ENCODE measurements at places on chromosomes 11 and 22.

- no peak for DNase-seq
Measured at GRCh38 chr22:29704528-29705285, 15.1 kb upstream of the CABP7 start.

- DNase-seq: no peak
Measured at GRCh38 chr22:32761251-32761903, 40.1 kb upstream of the TIMP3 start.

DNA sequence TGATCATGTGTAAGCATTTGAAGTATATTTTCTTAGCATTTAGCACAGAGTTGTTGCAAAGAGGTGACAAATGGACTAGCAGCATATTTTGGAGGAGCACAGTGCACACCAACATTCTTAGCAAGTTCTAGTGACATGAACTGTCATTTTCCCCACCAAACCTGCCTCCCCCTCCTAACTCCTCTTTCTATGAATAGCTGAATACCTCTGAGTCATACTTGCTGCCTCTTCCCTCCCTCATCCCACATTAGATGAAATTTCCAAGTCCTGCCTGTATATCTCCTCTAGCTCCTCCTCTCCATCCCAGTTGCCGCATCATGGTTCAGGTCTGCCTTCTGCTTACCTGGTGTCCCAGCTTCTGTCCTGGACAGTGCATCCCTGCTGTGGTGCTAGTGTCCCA is 7.2 kb downstream of the OSBP2 start:
- no peak for DNase-seq

- no peak for DNase-seq
Measured at GRCh38 chr22:20588843-20589581, 81.6 kb downstream of the MED15 start.

GRCh38 chr11:68775951-68776388 is 24.6 kb upstream of the TESMIN start:
- DNase-seq: no peak

DNA sequence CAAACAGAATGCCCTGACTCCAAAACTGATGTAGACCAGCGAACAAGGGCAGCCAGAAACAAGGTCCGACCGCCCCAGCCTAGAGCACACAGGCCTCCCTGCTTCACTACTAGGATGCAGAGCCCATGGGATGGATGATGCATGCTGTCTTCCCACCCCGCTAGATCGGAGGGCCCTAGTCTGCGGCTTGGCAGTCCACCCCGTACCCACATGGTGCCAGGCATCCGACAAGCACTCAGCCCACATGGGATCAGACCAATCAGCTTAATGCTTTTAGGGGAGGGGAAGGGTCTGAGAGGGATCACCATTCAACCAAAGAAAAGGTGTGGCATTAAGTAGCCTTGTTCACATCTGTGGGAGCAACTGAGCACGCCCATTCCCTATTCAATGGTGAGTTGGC is 30.6 kb downstream of the PISD start:
- DNase-seq: no peak

DNA sequence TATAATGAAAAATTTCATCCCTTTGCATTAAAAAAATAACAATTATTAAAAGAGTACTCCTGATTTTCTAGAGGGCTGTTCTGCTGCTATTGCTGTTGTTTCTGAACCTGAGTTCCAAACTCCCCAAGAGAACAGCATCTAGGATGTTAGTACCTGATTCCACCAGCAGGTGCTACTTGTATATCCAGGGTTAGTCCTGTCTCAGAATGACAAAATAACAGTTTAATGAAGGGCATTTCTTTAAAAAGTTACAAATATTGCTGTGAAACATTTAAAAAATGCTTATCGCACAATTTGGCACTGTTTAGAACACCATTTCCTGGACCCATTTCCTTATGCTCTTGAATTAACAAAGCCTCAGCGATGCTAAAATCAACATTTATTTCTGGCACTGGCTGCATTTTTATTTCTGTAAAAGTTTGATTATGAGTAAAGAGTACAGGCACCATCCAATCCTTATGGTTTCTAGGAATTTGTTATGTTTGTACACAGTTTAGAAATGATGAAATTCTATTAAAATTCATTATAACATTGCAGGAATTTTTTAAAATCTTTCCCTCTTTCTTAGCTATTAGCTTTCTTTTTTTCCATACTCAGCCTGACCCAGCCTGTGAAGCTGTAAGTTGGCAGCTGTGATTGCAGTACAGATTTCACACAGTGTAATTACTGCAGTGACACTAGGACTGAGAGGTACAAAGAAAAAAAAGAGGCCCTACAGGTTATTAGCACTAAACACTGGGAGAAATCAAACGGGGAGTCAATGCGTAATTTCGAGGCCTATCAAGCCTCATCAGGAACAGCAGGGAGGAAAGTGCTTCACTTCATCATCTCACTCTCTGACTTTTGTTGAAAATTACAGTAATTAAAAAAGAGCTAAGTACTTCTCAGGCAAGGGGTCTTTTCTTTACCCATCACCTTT is 208.8 kb downstream of the DCDC1 start:
- DNase-seq: peak; percentile 95

- DNase-seq: no peak
Measured at GRCh38 chr22:27400811-27401210, 400.7 kb downstream of the MN1 start.

GRCh38 chr11:77167111-77167626 is 39.1 kb downstream of the MYO7A start:
- DNase-seq: no peak

DNA sequence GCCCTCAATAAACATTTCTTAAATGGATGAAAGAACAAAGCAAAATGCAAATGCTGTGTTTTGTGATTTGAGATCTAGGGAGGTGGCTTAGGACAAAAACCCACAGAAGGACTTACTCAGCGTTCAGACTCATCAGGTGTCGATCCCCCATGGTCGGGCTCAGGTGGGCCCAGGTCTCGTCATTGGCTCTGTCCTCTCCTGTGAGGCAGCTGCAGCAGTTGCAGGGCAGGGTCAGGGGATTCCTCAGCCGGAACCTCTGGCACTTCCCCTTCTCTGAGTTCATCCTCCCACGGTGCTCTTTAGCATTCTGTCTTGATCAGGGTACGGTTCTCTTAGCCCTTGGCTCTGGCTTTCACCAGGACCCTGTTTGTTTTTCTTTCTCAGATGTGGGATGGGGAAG is 14.0 kb upstream of the ACR start:
- no peak for DNase-seq

DNA sequence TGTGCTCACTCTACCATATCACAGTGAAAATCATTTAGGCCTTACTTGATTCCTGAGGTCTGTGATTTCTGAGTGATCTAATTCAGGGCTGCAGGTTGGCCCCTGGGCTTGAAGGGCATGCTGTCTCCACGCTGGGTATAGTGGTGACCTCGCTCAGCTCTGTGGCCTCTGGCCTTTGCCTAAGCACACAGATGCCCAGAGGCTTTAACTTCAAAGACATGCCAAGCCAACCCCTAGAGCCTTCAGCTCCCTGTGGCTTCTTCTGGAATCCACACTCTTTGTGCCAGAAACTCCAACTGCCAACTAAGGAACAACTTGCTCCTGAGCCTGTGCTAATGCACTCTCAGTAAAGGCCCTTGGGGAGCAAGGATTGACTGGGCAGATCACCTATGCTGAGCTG is 232.6 kb upstream of the MPPED2 start:
- DNase-seq: no peak

GRCh38 chr22:42202669-42203068 is 67.8 kb downstream of the TCF20 start:
- DNase-seq: no peak

- no peak for DNase-seq
Measured at GRCh38 chr11:37721485-37721884, 1123.4 kb upstream of the RAG2 start.

DNA sequence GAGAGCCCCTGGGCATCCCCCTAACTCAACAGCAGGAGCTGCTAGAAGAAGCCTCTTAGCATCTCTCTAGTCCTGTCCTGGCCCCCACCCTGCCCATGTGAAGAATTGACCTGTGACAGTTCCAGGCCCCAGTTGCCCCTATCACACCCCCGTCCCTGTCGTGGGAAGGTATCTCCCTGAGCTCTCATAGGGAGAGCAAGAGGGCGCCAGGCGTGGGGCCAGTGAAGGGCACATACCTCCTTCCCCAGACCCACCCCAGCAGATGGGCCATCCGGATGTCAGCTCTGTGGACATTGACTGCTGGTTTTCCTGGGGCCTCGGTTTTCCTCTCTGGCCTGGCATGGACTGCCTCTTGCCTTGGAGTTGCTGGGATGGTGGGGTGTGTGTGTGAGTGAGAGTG is 29.5 kb downstream of the CD82 start:
- no peak for DNase-seq

DNA sequence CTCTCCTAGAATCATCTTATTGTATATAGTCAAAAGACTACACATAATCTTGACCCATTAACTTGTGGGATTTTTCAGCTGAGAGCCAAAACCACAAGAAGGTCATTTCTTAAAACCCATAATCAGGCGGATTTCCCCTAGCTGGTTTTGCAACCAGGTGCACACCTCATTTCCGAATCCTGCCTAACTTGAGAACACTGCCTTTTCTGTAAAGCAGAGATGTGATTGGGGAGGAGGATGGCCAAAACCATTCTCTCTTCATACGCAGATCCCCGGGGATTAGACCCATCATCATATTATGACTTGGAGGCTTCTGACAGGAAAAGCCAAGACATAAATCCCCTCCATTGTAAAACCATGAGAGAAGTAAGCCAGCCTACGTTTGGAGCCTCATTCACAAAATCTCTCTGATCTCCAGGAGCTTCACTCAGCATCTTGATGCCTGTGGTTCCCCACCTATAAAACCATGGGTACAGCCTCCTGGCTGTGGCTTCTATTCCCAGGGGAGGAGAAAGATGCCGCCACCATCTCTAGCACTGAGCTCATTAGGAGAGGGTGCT is 191.3 kb downstream of the KIF18A start:
- DNase-seq: no peak

GRCh38 chr11:62487738-62488551 is 58.7 kb downstream of the AHNAK start:
- no peak for DNase-seq

- DNase-seq: no peak
Measured at GRCh38 chr22:45995405-45996101, 18.6 kb upstream of the WNT7B start.

- DNase-seq: no peak
Measured at GRCh38 chr11:86980086-86980796, 25.0 kb upstream of the FZD4 start.

GRCh38 chr11:95241681-95242081 is 10.7 kb upstream of the SESN3 start:
- DNase-seq: no peak

DNA sequence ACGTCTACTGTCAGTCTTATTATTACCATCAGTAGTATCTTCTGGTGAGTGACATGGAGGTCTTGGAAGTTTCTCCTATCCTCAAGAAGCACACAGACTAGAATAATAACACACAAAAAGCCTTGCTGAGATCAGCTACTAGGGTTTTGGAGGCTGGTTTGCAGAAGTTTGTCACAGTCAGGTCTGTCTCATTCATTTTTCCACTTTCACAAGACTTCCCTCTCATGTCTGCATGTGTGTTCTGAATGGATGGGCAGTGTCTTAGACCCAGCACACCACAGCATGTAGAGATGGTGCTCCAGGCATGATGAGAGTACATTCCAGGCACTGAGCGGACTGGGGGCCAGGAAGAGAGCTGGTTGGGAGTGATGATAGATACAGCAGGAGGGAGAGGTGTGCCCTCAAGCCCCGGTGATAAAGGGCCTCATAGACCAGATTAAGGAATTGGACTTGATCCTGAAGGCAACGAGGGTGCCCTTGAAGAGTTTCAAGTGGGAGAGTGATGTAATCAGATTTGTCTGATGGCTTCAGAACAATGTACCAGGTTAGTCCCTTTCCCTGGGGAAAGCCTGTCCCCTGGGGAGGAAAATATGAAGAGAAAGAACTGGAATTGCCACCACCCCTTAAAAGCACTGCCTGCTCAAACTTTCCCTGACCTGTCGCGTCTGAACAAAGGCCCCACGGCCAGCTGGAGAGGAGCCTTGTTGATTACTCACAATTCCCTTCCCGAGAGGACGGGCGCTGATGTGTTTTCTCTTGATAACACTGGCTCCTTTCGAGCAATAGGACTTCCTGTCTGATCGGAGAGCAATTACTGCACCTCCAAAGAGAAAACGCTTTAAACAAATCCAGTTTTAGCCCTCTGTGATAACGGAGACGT is 45.1 kb upstream of the LMO2 start:
- DNase-seq: no peak

DNA sequence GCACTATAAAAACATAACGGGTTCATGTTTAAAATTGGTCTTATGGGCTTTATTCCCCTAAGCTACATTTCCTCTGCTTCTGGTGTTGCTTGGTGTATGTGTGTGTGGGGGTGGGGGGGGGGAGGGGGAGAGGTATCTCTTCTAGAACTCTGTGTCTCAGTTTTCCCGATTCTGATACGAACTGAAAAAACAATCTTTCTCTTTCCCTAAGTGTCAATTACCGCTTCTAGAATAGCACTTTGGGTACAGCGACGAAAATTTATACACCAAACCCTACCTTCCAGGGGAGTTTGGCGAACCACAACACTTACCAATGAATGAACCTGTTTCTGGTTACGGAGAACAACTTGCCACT is 636 bp downstream of the NUP160 start:
- no peak for DNase-seq

DNA sequence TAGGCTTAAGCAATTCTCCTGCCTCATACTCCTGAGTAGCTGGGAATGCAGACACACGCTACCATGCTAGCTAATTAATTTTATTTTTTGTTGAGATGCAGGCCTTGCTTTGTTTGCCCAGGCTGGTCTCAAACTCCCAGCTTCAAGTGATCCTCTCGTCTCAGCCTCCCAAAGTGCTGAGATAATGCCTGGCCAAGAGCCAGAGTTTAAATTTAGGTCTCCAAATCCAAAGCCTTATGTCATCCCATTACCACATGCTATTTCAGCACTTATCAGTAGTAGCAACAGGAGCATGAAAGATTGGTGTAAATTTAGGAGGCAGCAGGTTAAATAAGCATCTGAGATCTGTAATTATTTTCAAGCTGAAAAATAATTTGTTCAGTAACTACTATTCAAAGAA is 326.1 kb upstream of the ANO5 start:
- DNase-seq: no peak

- DNase-seq: no peak
Measured at GRCh38 chr11:111265421-111265820, 19.9 kb downstream of the POU2AF2 start.

DNA sequence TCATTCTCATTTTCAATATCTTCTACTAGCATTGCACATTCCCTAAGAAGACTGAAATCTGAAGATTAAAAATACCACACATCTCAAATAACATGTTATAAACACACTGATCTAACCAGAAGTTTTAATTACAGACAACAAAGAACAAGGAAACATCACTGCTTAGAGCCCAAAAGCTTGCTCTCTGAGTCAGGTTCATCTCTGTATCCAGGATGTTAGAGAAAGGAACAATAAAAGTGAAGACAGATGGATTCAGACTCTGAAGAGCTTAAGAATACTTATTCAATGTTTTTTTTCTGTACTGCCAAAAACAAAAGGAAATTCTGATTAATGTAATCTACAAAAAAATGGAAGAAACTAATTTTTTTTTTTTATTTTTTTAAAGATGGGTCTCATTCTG is 16.5 kb downstream of the RDX start:
- no peak for DNase-seq

- DNase-seq: no peak
Measured at GRCh38 chr11:9301720-9302119, 12.7 kb downstream of the TMEM41B start.

- no peak for DNase-seq
Measured at GRCh38 chr22:49576241-49577141, 251.2 kb downstream of the BRD1 start.
